ENCODE measurements at places on chromosomes 1 and 21. TPM values are rescaled to one million over a fixed set of nuclear protein-coding genes. Genes with fewer than 3 reads are reported as not detected.

- peak overlapping the region; percentile 56 for H3K27ac ChIP-seq
- no peaks in the 10 kb centered on the region for H3K27me3 ChIP-seq
- H3K36me3 ChIP-seq, result peaks cover 2% of the 10 kb centered on the region
- DNase-seq, result no peak
- peaks cover 59% of the 10 kb centered on the region for H3K4me1 ChIP-seq
- peak overlapping the region; percentile 31 for H3K4me3 ChIP-seq
Measured at GRCh38 chr1:2193514-2194281, 874 bp downstream of the FAAP20 start.

GRCh38 chr1:28640766-28641165, 2.1 kb downstream of the TAF12 start:
- no peak overlapping the region for H3K27ac ChIP-seq
- H3K36me3 ChIP-seq, result peaks cover 5% of the 10 kb centered on the region
- H3K27me3 ChIP-seq, result no peaks in the 10 kb centered on the region
- peak; percentile 69 for DNase-seq

GRCh38 chr1:41812051-41812450, 106.7 kb downstream of the HIVEP3 start:
- peaks cover 32% of the 10 kb centered on the region for H3K4me1 ChIP-seq
- H3K36me3 ChIP-seq, result no peaks in the 10 kb centered on the region
- H3K27ac ChIP-seq, result no peak overlapping the region
- H3K27me3 ChIP-seq, result no peaks in the 10 kb centered on the region

- H3K36me3 ChIP-seq, result peaks cover 56% of the 10 kb centered on the region
- no peak overlapping the region for H3K27ac ChIP-seq
- H3K4me1 ChIP-seq, result peaks cover 20% of the 10 kb centered on the region
- no peak for DNase-seq
- H3K4me3 ChIP-seq, result no peak overlapping the region
Measured at GRCh38 chr1:244839656-244840055, 4.2 kb downstream of the COX20 start.

DNA sequence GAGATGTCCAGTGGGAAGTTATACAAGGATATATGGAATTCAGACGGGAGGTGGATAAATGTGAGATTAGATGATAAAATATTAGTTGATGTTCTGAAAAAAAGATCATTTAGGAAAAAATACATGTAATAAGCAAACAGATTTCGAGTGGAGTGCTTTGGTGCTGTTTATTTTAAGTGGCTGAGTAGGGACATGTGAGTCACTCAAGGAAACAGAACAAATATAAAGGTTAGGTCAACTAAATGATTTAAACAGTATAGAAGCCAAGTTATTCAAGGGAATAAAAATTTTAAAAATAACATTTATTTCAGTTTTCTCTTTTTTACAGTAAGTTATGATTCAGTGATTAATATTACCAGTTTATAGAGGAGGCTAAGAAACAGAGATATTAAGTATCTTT, 1046.7 kb upstream of the B3GALT2 start:
- H3K4me1 ChIP-seq, result no peaks in the 10 kb centered on the region
- no peaks in the 10 kb centered on the region for H3K36me3 ChIP-seq
- H3K27ac ChIP-seq, result no peak overlapping the region

DNA sequence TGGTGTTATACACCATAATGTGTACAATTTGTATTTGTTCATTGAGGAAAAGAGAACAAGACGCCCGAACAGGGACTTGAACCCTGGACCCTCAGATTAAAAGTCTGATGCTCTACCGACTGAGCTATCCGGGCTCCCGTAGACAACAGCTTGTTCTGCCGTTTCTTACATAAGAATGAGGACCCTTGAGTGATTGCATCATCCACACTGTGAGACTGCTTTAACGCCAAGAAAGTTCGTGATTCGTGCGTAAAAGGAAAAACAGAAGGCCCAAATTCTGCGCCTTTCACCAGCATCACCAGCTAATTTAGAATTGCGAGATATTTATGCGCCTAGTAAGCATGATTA, 9.3 kb upstream of the MDM4 start:
- H3K27me3 ChIP-seq, result no peaks in the 10 kb centered on the region
- H3K27ac ChIP-seq, result peak overlapping the region; percentile 93
- peak; percentile 84 for DNase-seq
- peak overlapping the region; percentile 61 for H3K4me3 ChIP-seq
- peaks cover 22% of the 10 kb centered on the region for H3K4me1 ChIP-seq

DNA sequence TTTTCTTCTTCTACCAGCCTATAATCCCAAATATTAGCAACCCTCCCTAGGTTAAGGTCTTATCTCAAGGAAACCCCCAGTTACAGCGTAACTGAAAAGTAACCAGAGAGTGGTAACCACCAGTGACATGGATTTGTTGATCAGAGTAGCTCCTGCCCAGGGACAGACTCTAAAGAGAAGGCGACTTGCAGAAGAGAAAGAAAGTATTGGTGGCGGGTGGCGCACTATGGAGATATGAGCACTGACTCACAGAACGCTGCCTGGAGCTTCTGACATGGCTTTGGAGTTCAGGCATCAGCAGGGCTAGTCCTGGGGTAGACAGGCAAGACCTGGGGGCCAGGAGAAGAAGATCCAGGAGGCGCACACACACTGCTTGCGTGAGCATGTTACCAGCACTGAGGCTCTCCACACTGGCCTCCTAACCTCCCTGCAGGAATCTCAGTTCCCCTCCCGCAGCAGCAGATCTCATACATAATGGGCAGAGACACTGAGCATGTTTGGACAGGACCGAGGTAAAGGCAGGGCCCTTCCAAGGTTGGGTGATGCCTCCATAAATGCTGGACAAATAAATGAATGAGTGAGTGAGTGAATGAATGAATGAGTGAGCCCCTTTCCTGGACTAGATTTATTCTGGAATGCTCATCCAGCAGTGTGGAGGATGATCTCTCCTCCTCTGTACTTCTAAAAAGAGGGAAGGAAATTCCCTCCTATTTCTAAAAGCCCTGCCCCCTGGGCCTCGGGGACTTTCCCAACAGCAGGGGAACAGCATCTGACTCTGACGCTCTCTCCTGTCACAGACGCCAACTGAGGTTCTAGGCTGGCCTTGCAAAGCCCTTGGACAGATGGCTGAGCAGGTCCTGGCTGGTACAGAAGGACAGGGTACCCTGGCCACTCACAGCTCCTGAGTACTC, 175.5 kb downstream of the CLIC6 start:
- no peak overlapping the region for H3K27ac ChIP-seq
- no peaks in the 10 kb centered on the region for H3K27me3 ChIP-seq
- peaks cover 37% of the 10 kb centered on the region for H3K4me1 ChIP-seq
- DNase-seq, result no peak
- peaks cover 50% of the 10 kb centered on the region for H3K36me3 ChIP-seq

DNA sequence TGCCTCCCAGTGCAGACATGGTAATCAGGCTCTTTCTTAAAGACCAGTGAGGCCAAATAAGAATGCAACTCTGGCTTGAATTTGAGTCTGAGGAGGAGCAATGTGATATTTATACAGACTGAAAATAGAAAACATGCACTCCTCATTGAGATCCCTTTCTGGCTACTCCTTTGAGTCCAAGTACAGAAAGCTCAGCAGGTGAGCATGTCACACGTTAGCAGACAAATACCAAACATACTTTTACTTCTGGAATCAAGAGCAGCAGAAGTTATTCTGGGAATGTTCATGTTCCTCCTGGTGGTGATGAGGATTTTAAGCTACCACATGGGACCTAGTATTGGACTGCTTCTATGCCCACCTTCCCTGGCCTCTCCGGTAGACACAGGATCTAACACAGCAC, 48.3 kb downstream of the PGBD5 start:
- H3K4me1 ChIP-seq, result no peaks in the 10 kb centered on the region
- peaks cover 6% of the 10 kb centered on the region for H3K27me3 ChIP-seq
- no peaks in the 10 kb centered on the region for H3K36me3 ChIP-seq
- DNase-seq, result no peak
- H3K4me3 ChIP-seq, result no peak overlapping the region

- H3K4me1 ChIP-seq, result no peaks in the 10 kb centered on the region
- DNase-seq, result no peak
- H3K27ac ChIP-seq, result no peak overlapping the region
- H3K27me3 ChIP-seq, result peaks cover 2% of the 10 kb centered on the region
- no peaks in the 10 kb centered on the region for H3K36me3 ChIP-seq
- no peak overlapping the region for H3K4me3 ChIP-seq
Measured at GRCh38 chr1:34470401-34470800, 284.4 kb upstream of the GJB5 start.

- no peak overlapping the region for H3K4me3 ChIP-seq
- H3K27me3 ChIP-seq, result no peaks in the 10 kb centered on the region
- no peak overlapping the region for H3K27ac ChIP-seq
Measured at GRCh38 chr1:157596384-157596783, 1.5 kb downstream of the FCRL4 start.

GRCh38 chr1:58652651-58653184, 47.1 kb downstream of the MYSM1 start:
- no peak overlapping the region for H3K4me3 ChIP-seq
- no peaks in the 10 kb centered on the region for H3K27me3 ChIP-seq
- H3K27ac ChIP-seq, result no peak overlapping the region
- peaks cover 20% of the 10 kb centered on the region for H3K36me3 ChIP-seq

GRCh38 chr1:216898801-216899200, 175.6 kb upstream of the ESRRG start:
- no peak for DNase-seq
- no peaks in the 10 kb centered on the region for H3K36me3 ChIP-seq
- no peaks in the 10 kb centered on the region for H3K27me3 ChIP-seq
- H3K4me1 ChIP-seq, result no peaks in the 10 kb centered on the region
- no peak overlapping the region for H3K27ac ChIP-seq
- no peak overlapping the region for H3K4me3 ChIP-seq

DNA sequence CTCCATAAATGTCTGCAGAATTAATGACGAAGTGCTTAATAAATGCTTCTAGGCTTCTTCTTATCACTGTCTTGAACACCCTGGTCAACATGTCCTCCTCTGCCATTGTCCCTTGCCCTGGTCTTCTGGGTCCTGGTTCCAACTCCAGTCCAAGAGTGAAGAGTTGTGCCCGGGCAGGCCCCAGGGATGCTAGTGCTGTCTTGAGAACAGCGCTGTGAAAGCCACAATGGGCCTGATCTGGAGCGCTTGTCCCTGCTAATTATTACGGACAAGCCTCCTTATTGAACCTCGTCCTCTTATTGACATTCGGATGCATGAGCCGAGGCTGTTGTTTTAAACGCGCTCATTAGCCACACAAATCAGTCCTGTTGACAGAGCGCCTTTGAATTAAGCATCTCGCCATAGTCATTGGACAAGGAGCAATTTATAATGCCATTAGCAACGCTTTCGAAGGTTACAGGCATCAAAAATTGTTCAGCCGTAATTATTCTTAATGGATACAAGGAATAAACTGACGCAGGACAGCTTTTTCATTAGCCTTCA, 211.6 kb upstream of the POU3F1 start:
- DNase-seq, result no peak
- H3K4me1 ChIP-seq, result no peaks in the 10 kb centered on the region
- H3K36me3 ChIP-seq, result no peaks in the 10 kb centered on the region

DNA sequence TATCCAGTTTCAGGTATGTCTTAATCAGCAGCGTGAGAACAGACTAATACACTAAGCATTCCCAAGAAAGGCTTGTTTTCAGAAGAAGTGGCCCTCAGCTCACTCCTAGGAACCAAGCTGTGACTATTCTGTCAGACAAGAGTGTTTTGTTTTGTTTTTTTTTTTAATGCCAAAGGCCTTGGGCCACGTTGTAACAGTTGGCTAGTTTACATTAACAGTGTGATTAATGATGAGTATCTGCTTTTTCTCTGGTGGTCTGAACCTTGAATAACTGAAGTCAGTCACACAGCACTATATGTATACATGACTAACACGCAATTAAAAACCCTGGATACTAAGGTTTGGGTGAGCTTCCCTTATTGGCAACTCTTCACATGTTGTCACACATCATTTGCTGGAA, 21.9 kb downstream of the DPYD start:
- no peaks in the 10 kb centered on the region for H3K4me1 ChIP-seq
- no peak overlapping the region for H3K27ac ChIP-seq

Gene NR1I3
- not detected for total RNA-seq

Gene PLCH2
- total RNA-seq, result 47.6 TPM

Gene PRAMEF33
- total RNA-seq, result not detected

Gene SELP
- total RNA-seq, result 1.3 TPM

Gene DMRTA2
- total RNA-seq, result not detected

Gene DNASE2B
- not detected for total RNA-seq

Gene COL6A1
- 8.5 TPM for total RNA-seq

Gene OR6K2
- total RNA-seq, result not detected

Measured in CD4-positive, alpha-beta T cell (primary cell).